ENCODE measurements at places on chromosomes 1 and 21. TPM values are rescaled to one million over a fixed set of nuclear protein-coding genes. Genes with fewer than 3 reads are reported as not detected.

DNA sequence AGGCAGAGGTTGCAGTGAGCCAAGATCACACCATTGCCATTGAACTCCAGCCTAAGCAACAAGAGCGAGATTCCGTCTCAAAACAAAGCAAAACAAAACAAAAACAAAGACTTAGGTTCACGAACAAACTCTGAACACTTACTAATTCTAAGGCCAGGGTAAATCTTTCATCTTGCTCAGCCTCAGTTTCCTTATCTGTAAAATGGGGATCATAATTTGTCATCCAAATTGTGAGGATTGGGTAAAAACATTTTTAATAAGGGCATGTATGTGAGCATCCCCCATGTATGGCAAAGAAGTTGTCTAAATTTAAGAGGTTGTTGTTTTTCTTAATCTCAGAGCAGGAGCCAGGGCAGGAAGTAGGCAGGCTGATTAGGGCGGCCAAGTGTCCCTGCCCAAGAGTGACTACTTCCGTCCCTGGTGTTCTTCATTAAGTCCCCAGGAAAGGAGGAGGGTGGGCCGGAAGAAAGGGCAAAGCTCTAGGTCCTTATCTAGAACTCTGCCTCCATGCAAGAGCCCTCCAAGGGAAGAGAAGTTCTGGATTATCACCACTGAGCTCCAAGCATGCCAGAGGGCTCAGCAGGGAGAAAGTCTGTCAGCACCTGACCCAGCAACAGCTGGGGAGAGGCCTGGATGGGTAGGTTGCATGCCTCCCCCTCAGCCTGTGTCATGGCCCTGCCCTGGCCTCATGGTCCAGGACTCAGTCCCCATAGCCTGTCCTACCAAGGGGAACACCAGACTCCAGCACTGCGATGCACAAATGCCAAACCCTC is 49.9 kb upstream of the CLIC4 start:
- DNase-seq: no peak
- no peaks in the 10 kb centered on the region for H3K4me1 ChIP-seq
- H3K36me3 ChIP-seq: no peaks in the 10 kb centered on the region
- peaks cover 9% of the 10 kb centered on the region for H3K27me3 ChIP-seq
- H3K4me3 ChIP-seq: no peak overlapping the region

Gene MTARC1
- total RNA-seq: not detected

DNA sequence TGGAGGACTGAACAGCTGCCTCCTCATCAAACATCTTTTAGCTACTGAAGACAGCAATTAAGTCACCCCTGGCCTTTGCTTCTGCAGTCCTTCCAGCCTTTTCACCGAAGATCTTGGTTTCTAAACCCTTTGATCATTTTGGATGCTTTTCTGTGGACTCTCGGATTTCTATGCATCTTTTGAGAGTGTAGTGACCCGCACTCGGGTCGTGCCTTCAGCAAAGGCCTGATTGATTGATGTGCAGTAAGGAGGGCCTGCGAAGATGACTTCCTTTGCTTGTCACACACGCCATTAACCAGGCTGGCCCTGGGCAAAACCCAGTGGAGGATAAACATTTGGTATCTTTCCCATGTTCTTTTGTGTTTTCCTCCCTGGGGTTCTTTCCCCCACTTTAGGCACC is 157.5 kb upstream of the CD34 start:
- H3K27ac ChIP-seq: no peak overlapping the region
- no peaks in the 10 kb centered on the region for H3K4me1 ChIP-seq
- DNase-seq: no peak
- no peaks in the 10 kb centered on the region for H3K27me3 ChIP-seq

Gene FAM78B
- total RNA-seq: 0.90 TPM

All from activated T-cell treated with anti-CD3 and anti-CD28 coated beads, Interleukin-2, amount 50 U/mL, for 72 hours (primary cell).